ENCODE measurements at places on chromosomes 7 and 10.

DNA sequence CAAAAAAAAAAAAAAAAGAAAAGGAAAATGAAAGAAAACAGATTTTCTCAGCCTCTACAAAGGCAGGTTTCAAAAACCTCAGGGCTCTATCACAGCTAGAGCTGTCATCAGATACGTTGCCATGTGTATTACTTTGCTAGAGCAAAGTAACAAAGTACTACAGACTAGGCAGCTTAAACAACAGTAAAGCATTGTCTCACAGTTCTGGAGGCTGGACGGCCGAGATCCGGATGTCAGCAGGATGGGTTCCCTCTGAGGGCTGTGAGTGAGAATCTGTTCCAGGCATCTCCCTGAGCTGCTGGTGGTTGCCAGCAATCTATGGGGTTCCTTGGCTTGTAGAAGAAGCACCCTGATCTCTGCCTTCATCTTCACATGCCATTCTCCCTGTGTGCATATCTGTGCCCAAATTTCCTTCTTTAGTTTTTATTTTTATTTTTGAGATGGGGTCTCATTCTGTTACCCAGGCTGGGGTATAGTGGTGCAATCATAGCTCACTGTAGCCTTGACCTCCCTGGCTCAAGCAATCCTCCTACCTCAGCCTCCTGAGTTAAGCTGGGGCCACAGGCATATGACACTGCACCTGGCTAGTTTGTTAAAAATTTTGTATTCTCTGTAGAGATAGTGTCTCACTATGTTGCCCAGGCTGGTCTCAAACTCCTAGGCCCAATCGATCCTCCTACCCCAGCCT is 48.9 kb upstream of the KDM7A start:
- DNase-seq: no peak

DNA sequence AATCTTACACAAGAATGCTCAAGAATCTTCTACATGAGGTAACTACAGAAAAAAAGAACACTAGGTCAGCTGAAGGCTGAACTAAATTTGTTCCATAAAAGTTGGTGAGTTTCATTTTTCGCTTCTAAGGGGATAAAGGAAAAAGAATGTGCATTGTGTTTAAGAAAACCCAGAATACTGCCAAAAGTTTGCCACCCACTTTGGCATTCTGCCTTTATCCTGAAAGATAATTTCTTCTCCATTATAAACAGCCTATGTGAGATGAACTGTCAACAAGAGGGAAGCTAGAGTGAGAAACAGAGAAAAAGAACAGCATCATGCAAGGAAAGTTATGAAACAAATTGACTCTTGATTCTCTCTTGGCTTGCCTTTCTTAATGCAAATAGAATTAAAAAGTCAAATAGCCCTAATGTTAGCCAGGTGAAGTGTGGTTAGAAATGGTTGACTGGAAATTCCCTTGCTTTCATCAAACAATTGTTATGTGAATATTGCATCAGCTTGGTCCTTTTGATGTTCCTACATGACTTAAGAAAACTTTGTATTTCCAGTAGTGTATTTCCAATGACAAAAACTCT is 25.8 kb downstream of the STEAP1 start:
- DNase-seq: no peak

- DNase-seq: no peak
These were observed 84.3 kb upstream of the SKAP2 start for GRCh38 chr7:26948617-26949118.

- no peak for DNase-seq
These were observed 402 bp upstream of the TMEM168 start for GRCh38 chr7:112790586-112791003.

DNA sequence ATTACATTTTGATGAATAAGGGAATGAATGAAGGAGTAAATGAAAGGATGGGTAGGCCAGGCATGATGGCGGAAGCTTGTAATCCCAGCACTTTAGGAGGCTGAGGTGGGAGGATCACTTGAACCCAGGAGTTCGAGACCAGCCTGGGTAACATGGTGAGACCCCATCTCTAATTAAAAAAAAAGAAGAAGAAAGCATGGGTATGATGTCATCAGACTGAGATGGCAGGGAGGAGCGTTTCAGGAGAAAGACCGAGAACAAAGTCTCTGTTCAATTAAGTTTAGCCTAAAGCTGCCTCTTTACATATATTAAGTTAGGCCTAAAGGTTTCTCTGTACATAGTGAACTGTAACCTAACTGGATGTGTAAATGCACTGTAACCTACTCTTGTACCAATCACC is 42.2 kb upstream of the SMNDC1 start:
- DNase-seq: no peak

DNA sequence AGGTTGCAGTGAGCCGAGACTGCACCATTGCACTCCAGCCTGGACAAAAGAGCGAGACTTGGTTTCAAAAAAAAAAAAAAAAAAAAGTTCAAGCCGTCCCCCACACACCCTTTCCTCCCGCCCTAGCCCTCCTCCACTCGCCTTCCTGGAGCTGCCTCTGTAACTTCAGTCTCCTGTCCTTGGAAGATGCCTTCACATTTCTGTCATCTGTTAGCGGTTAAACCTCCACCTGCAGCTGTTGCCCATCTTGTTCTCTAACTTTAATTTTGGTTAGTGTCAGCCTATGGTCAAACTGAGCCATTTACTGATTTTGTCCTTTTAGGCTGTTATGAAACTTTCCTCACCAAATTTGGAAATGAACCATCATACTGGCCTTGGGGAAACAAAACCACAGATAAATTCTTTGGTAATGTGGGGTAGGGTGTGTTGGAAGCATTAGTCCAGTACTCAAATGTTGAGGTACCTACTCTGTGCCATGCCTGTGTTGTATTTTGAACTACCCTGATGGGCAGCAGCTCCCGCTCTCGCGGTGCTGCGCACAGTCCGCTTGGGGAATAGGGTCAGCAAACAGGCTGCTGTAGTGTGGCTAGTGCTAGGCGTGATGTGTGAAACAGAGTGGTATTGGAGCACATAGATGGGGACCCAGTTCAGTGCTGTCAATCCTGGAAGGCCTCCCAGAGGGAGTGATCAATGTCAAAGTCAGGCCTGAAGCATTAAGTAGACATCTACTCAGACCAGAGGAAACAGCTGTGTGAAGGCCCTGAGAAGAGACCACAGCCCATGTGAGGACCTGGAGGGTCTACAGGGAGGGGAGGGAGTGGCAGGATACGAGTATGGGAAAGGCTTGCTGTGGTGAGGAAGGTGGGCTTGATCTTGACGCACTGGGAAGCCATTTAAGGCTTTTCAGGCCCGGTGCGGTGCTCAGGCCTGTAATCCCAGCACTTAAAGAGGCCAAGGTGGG is 26.9 kb downstream of the SFXN4 start:
- no peak for DNase-seq

- DNase-seq: no peak
These were observed 276.6 kb downstream of the LRMDA start for GRCh38 chr10:75708060-75708459.

GRCh38 chr10:79385392-79385795 is 38.1 kb downstream of the PPIF start:
- no peak for DNase-seq

DNA sequence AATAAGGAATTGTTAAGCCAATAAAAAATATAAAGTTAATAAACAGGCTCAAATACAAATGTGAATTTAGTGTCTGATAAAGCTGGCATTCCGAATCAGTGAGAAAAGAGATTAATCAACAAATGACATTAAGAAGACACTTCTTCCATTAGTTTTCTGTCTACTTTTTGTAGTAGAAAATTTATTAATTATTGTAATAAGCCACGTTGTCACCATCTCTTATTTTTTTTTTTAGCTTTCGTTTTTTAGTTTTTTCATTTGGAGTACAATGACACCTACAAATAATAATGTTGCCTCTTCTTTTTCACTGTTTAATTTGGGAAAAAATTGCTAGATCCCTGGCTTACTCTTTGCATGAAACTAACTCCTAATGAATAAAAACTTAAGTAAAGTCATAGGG is 46.8 kb upstream of the STEAP1B start:
- DNase-seq: no peak

DNA sequence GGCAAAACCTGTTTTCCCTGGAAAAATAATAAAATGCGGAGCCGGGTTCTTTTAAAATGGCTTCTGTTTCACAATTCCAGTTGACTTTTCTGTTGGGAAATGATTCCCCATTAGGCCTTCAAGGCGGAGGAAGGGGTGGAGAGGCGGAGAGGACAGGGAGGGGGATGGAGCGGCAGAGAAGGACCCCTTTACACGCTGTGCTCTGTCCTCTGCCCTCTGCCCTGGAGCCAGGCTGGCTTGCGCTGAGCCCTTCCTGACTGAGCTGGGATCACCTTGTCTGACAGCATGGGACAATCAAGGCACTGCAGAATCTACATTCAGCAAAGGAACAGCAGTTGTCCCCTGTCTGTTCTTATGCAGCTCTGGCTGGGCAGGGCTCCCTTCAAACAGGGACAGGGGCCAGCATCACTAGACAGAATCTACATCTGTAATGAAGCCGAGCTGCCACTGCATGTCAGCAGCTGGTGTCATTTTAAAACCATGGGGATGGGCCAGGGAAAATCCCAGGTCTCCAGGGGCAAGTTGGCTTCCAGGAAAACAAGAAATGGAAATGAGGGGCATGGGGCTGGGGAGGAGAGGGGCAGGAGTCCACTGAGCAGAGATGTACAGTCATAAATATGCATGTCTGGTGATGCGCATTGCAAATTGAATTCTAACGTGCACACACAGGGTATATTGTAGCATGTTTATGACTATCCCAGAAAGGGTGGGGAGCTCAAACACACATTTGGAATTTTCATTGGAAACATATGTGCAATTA is 120.0 kb downstream of the MKX start:
- no peak for DNase-seq

GRCh38 chr7:34931739-34932138 is 105.5 kb downstream of the DPY19L1 start:
- DNase-seq: no peak

DNA sequence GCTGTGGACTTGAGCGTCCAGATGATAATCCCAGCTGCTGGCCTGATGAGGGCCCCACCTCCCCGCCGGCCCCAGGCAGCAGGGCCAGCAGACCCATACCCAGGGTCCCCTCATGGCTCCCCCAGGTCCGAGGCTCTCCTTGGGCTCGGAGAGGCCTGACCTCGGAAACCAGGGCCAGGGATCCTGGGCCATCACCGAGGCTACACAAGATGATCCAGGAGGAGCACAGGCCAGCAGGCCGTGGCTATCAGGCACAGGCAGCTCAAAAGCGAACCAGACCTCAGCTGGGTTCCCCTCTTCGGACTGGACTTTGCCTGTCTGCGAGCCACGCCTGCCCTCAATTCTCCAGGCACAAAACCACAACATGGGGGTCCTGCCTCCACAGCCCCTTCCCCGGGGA is 17.4 kb downstream of the PDGFA start:
- no peak for DNase-seq

DNA sequence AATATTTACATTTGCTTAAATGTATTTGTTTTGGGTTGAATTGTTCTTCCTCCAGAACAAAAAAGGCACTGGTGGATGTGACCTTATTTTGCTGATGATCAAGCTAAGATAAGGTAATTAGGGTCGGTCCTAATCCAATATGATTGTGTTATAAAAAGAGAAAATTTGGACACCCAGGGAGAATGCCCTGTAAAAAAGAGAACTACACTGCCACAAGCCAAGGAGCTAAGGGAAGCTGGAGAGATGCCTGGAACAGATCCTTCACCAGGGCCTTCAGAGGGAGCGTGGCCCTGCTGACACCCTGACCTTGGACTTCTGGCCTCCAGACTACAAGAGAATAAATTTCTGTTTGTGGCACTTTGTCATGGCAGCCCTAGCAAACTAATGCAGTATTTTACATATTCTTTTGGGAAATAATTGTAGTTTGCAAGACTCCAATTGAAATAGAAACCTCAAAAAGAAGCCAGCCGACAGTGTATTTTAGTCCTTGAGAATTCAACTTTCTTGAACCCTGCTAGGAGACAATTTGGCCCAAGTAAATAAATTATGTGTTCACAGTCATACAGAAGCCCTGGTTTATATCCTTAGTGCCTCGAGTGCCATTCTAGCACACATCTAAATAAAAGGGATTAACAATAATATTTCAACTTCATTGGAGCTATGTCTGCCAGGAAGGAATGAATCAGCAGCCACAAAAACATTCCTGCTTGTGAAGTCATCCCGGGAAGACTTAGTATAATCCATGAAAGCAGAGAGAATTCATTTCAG is 164.6 kb downstream of the PKD1L1 start:
- no peak for DNase-seq

DNA sequence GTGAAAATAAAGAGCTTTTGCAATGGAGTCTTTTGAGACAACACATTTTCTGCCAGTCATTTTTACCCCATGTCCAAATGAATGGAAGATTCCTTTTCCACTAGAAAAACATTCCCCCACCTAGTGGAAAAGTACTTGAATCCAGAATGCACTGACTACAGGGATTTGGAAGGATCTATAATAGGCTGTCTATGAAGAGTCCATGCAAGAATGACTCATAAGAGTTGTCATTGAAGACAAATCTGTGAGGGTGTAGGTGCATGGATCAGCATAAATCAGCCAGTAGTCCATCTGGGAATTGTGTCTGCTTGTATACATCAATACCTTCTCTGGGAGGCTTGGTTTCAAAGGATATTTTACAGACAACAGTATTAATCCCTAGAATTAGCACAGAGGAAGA is 32.5 kb upstream of the TRUB1 start:
- no peak for DNase-seq

DNA sequence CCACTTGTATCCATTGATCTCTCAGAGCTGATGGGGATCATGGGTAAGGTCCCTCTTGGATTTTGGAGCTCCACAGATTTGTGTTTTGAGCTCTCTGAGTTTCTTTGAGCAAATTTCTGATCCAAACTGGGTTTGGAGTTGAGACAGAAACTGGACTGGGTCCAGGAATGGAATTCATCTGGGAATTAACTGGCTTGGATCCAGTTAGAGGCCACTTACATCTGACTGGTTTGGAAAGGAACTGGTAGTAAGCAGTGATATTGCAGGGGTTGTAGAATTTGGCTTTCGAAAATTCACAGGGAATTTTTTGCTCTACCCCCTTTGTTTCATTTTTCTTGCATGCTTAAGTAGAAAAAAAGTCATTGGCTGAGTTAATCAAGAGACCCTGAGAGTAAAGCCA is 245.6 kb downstream of the SEMA3D start:
- no peak for DNase-seq

DNA sequence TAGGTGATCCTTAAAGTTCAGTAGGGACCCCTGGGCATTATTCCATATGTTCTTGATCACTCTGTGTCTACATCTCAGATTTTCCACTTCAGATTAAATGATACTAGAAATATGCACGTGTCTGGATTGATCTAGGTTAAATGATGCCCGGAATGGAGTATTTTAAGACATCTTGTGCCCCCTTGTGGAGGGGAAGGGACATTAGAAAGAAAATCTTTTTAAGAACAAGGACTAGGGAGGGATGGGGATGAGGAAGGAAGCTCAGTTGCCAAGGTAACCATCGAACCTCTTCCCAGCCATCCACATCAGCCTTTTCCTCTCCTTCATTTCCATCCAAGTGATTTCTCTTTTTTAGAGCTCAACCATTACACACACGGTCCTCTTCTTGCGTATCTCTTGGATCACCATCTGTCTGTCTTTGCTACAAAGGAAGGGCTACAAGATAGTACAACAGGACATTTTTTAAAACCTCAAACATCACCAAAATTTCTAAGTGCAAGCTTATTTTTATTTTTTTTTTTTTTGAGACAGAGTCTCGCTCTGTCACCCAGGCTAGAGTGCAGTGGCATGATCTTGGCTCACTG is 40.5 kb downstream of the PRSS2 start:
- no peak for DNase-seq
